Muscle of leg (tissue), 16 donors: ENCODE measurements at places on chromosomes 11 and 22. TPM values are rescaled to one million over a fixed set of nuclear protein-coding genes. Genes with fewer than 3 reads are reported as not detected.

DNA sequence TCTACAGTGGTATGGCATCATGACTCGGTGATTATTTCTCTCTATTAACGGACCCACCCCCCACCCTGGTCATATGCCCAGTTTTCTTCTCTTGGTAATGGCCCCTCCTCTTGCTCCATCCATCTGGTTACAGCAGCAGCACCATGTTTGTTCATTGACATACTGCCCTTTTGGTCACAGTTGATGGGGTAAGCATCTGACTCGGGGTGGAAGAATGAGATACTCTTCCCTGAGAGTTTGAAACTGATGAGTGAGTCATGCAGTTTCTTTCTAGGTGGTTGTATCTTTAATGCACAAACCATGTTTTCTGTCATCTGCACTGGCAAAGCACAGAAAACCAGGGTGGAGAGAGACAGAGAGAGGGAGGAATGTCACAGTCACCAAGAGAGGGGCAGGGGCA, 126.0 kb downstream of the SYN3 start:
- no peak for DNase-seq

- DNase-seq = no peak
Observed at GRCh38 chr11:73236205-73236765, 18.2 kb downstream of the P2RY2 start.

The SHANK3 gene
- polyA plus RNA-seq = 13.3 TPM

DNA sequence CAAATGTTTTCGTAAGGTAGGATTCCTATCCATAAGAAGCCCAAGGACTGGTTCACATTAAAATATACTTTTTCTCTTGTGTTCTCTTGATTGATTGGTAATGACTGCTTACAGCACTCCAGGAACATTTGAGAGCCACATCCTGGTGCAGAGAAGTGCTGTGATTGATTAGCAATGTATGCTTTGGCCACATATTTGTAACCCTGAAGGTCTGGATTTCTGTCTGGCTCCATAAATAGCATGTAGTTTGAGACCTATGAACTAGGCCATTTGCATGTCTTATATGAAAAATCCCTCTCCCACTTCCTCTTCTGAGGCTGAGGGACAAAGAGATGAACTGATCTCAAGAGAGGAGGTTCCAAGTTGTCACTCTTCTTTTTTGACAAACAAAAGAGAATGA, 49.3 kb upstream of the CD44 start:
- no peak for DNase-seq

GRCh38 chr11:82046778-82047177, 686.9 kb downstream of the FAM181B start:
- peak; percentile 60 for DNase-seq

DNA sequence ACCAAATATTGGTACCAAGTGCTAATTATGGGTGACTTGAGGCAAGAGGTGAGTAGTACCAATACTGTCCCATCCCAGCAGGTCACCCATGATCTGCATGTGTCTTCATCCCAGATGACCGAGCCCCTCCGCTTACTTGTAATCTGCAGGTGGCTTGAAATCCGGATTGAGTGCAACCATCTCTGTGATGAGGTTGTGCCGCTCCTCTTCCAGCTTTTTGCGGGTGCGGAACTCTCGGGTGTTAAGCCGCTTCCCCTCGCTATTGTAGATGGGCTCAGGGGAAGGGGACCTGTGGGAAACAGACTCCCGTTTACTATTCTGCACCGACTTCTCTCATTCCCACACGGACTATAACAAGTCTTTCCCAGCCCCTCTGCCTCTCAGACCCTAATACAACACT, 8.2 kb downstream of the SF1 start:
- no peak for DNase-seq

DNA sequence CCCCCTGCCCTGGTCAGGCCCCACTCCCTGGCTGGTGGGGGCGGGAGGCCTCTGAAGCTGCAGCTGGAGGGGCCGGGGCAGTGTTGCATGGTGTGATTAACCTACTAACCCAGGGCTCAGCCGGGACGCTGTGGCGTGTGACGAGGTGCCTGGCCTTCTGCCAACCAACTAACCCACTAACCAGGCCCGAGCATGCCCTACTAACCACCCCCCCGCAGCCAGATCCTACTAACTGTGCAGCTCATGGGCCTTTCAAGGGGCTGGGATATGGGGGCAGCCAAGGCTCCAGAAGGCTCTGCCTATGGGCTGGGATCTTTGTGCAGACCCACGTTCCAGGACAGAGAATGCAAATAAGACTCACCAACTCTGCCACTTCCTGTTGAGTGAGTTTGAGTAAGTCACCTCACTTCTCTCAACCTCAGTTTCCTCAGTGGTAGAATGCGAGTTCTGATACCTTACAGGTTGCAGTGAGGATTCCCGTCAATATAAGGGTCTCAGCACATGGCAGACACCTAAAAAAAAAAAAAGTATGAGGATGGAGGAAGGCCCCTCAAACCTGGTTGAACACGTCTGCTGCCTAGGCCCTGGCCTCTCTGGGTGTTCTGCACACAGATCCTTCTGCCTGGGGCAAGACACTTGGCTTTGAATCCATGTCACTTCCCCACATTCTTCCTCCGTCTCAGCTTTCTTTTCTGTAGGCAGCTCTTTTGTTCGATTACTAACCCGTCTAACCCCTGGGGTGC, 14.1 kb downstream of the MIAT start:
- no peak for DNase-seq
